AG09309 (cell line): ENCODE measurements at places on chromosomes 4 and X.
A peak's percentile ranks its signal among the peaks of the same experiment; 100 is the strongest.

GRCh38 chr4:15349531-15349935 is 78.3 kb upstream of the C1QTNF7 start:
- no peak for DNase-seq

GRCh38 chr4:54607521-54607920 is 50.2 kb upstream of the KIT start:
- DNase-seq, result no peak

DNA sequence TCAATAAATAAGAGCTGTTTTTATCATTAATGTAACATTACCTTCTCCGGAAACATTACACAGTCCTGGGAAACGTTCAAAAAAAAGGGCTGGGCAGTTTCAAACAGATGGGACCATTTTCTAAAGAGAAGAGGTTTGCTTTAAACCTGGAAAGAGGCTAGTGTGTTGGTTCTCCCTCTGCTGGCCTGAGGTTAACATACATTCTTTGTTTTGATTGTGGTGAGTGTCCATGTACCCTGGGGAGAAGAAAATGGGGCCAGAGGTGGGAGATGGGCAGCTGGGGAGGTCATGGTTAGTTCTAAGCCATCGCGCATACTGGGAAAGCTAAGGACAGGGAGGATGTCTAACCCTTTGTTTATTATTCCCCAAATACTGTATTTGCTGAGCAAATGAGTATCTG is 194.7 kb downstream of the CPEB2 start:
- DNase-seq, result no peak

DNA sequence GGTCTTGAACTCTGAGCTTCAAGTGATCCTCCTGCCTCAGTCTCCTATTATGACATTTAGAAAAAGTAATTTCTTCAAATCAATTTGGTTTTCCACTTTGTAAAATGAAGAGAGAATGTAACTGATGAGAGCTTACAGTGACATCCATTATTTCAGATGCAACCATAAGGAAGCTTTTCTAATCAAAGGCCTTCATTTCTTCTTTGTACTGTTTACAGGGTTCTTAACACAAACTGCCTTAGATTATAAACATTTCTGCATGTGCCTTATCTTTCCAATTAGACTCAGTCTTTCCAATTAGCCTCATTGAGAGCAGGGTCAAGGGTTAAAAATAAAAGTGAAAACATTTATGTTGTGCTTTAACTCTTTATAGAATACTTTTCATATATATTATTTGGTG is 71.8 kb downstream of the WWC2 start:
- no peak for DNase-seq

DNA sequence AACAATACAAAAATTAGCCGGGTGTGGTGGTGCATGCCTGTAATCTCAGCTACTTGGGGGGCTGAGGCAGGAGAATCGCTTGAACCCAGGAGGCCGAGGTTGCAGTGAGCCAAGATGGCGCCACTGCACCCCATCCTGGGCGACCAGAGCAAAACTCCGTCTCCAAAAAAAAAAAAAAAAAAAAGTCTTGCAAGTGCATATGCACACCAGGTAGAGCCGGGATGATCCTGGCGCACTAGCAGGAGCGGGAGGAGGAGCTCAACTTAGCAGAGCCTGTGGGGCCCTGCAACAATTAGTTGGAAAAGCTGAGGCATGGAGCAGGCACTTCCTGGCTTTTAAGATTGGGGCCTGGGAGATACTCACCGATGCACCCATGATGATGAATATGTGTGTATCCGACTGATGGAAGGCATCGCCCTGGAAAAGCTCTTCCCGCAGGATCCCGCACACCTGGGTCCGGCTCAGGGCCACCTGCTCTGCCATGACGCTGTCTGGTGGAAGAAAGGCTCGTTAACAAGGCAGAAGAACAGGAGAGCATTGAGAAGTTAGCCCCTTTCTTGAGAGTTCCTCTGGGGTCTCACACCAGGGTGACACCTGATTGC is 872 bp downstream of the G6PD start:
- no peak for DNase-seq

- no peak for DNase-seq
Measured at GRCh38 chrX:111460607-111461006, 48.6 kb upstream of the DCX start.

- DNase-seq, result no peak
Measured at GRCh38 chr4:114674080-114674479, 75.5 kb downstream of the UGT8 start.

- no peak for DNase-seq
Measured at GRCh38 chr4:151198748-151199147, 78.2 kb upstream of the PRSS48 start.

- no peak for DNase-seq
Measured at GRCh38 chr4:155319516-155319915, 57.2 kb downstream of the MAP9 start.

GRCh38 chr4:76380561-76380960 is 40.4 kb downstream of the CCDC158 start:
- DNase-seq, result no peak

DNA sequence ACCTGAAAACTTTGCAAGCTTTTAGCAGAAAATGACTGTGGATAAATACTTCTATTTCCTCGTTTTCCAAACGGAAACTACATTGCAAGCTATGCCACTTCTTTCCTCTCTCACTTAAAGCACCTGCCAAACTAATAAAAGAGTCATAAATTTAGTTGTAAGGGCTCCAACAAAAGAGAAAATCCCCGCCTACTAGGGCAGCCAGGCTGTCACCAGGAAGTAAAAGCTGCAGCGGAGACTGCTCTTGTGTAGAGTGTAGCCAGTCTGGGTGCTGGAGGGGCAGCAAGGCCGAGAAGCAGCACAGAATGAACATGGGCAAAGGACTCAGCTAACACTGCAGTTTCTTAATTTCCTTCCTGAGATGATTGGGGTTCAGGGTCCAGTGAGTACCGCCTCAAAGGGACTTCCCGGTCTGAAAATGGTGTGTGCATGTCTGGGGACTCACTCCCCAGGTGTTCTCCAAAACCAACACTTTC is 89.3 kb upstream of the MAML3 start:
- DNase-seq, result no peak

DNA sequence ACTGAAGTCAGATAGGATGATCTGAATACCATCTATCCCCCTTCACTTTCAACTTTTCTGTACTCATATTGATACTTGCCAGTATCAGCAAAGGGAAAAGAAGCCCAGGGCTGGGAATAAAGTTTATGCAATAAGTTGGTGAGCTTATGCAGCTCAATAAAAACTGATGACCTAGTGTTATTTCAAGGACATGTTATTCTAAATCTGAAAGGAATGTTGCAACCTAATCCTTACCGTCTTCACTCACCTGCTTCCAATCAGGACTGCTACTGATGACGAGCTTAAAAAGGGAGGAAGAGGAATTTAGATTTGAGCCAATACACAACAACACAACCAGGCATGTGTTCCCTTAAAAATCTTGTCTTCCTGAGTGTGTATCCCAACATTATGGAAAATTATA is 419.9 kb downstream of the SPRY1 start:
- DNase-seq, result peak; percentile 42
